GM13976 (cell line): ENCODE measurements at places on chromosomes 12 and 14.

DNA sequence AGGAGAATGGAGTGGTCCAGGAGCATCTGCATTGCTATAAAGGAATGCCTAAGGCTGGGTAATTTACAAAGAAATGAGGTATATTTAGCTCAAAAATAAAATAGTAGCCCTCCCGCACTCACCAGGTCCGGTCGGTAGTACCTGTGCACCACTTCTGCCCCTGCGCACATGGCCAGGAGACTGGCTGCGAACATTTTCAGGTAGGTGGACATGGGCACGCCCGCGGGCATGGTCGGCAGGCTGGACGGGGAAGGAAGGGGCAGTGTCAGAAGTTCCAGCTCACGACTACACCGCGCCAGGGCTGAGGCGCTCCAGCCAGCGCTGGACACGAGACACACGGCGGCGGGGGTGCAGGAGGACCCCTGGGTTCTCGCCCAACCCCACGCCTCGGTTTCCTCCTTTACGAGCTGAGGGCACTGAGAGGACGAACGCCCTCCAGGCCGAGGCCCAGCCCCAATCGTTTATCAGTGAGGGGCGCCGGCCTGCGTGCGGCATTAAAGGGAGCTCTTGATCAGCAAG, 9.1 kb upstream of the TDG start:
- no peak for DNase-seq

DNA sequence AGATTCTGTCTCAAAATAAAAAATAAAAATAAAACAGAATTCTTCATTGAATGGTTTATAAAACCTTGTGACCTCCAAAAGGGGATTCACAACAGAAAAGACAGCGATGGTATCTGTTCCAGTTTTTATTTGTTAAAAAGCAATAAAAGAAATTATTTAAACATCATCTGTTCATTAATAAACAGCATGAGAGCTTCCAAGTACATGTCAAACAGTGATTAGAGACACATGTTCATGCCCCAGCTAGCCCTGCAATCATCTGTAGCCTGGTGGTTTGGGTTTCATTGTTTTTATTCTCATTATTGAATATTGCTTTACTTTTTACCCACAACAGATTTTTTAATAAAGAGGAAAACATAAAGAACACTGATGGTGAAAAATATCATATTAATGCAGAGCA, 173.3 kb downstream of the ANO2 start:
- no peak for DNase-seq

- DNase-seq: no peak
Observed at GRCh38 chr12:127064207-127064606, 1202.8 kb upstream of the TMEM132C start.

GRCh38 chr14:96727980-96728717, 69.0 kb upstream of the VRK1 start:
- no peak for DNase-seq

DNA sequence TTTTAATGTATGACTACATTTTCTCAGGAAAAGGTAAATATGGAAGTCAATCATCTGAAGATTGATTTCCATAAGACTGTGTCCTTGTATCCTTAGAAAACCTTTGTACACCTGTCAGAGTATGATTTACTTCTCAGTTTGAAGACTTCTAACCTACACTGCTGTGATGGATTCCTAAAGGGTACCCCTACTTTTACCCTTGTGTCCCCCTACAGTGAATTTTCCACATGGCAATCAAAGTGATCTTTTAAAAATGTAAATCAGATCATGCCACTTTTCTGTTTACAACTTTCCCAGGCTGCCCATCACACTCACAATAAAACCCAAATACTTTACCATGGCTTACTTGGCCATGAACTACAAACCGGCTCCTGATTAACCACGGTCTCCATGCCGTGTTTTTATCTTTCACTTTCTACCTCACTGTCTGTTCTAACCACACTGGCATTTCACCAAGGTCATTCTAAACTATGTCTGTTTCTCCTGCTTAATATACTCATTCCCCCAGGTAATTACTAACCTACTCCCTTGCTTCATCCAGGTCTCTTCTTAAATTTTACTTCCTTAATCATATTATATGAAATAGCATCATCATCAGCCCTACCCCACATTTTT, 8.1 kb downstream of the DNAI7 start:
- peak; percentile 28 for DNase-seq

- no peak for DNase-seq
Observed at GRCh38 chr14:43022094-43022800, 1415.6 kb downstream of the LRFN5 start.

DNA sequence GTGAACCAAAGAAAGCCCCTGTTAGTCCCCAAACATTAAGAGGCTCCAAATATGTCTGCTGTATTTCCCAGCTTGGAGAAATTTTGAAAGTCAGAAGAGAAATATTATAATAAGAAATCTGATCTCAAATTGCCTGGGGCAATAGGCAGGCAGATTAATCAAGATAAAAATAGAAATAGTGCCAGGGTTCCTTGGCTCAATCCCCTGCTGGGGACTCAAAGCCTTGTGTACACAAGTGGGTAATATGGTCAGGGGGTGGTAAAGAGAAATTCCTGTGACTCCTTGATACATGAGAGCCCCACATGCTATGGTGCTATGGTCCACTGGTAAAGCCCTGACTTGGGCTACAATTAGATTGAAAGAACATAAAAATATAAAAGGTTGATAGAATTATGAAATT, 41.3 kb upstream of the ARID2 start:
- no peak for DNase-seq

- DNase-seq: no peak
Observed at GRCh38 chr14:69972755-69973154, 93.5 kb downstream of the SMOC1 start.

DNA sequence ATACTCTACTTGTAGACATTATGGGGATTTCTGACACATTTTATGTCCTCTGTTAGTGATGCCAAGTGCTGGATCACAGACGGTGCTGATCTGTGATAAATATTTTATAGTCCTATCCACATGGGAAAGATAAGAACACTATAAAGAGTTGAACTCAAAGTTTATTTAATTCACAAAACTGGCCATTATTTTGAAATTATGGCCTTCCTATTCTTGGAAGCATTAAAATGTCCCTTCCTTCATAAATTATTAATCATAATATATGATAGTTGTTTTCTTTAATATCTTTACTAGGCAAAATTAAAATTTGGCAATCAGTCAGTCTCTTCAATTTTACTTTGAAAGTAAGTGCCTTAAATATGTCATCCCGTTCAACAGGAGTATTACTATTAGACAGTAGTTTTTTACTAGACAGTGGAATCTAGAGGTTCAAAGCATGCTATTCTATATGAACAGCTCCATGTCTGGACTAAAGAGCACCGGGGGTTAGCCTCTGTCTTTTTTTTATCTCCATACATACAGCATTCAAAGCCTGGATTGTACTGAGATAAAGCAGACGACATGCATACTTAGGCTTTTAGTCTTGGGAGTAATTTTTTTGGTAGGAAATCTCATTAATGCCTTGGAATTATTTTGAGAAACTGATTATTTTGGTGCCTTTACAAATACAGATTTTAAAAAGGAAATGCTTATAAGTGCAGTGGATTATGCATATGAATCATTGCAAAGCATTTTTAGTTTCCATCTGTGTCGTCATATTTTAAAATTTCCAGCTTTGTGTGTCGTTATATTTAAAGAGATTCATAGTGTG, 306.1 kb upstream of the RGS6 start:
- DNase-seq: no peak
